ENCODE measurements at places on chromosomes 16 and 17.

GRCh38 chr16:52074133-52074532, 472.8 kb downstream of the TOX3 start:
- no peak for DNase-seq

GRCh38 chr17:81179861-81180260, 13.8 kb upstream of the AATK start:
- no peak for DNase-seq

DNA sequence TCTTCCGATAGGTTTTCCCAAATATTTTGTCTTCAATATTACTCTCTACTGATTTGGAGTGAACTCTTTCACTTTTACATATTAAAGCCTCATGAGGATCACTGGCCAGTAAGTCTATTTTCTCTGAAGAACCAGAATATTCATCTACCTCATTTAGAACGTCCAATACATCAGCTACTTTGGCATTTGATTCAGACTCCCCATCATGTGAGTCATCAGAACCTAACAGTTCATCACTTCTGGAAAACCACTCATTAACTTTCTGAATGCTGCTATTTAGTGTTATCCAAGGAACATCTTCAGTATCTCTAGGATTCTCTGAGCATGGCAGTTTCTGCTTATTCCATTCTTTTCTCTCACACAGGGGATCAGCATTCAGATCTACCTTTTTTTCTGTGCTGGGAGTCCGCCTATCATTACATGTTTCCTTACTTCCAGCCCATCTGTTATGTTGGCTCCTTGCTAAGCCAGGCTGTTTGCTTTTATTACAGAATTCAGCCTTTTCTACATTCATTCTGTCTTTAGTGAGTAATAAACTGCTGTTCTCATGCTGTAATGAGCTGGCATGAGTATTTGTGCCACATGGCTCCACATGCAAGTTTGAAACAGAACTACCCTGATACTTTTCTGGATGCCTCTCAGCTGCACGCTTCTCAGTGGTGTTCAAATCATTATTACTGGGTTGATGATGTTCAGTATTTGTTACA, 30.9 kb downstream of the BRCA1 start:
- DNase-seq, result no peak

DNA sequence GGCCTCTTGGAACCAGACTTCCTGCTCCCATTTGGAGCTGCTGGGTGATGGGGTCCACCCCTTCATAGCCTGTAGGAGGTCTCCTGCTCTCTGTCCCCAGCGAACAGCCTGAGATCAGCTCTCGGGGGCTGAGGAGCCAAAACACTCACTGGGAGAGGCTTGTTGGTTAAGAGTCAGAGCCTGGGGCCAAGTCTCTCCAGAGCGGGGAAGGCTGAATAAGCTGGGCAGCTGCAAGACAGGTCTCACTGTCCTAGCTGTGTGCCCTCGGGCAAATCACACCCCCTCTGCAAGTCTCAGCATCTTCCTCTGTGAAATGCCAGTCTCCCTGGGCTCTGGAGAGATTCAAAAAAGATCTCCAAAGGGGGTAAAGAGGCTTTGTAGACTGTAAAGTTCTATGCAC, 174.6 kb downstream of the WSCD1 start:
- DNase-seq, result no peak

DNA sequence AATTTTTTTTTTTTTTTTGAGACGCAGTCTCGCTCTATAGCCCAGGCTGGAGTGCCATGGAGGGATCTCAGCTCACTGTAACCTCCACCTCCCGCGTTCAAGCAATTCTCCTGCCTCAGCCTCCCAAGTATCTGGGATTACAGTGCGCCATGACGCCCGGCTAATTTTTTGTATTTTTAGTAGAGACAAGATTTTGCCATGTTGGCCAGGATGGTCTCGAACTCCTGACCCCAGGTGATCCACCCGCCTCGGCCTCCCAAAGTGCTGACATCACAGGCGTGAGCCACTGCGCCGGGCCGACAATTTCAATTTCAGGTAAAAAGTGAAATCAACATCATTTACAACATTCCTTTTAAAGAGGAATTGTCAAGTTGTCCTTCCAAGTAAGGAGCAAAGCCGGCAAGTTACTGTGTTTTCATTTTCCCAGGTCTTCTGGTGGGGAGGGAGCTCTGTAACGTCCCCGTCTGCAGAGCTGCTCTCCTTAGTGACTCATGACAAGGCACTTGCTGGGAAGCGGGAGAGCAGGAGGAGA, 873 bp downstream of the NPLOC4 start:
- peak; percentile 33 for DNase-seq

GRCh38 chr17:1720856-1721386, 3.6 kb upstream of the WDR81 start:
- peak; percentile 57 for DNase-seq

DNA sequence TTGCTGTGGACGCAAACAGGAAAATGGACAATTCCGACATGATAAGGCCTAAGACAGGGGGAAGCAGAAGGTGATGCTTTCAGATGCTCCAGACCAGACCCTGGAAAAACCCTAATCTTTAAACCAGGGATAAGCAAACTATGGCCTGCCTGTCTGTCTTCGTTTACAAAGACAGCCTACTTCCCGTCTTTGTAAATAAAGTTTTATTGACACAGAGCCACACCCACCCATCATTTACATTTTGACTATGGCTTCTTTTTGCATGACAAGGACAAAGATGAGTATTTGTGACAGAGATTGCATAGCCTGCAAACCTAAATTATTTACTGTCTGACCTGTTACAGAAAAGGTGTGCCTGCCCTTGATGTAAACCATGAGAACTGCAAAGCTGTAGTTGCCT, 177.9 kb downstream of the WSCD1 start:
- no peak for DNase-seq

DNA sequence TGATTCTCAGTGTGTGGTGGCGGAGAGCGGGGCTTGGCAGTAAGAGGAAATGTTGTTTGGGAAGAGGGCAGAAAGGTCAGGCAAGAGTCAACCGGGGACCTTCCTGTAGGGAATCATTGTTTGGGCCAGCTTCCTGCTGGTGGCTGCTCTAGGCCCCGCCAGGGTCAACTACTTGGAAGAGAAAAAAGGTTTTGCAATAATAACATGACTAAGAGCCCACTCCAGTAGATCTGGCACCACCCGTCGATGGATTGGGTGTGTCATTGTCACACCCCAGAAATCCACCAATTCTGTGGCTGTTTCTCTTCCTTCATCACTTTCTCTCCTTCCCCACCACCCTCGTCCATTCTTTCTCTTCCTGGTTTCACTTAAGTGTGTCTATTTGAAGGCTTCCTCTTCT, 4.2 kb upstream of the KRT24 start:
- DNase-seq, result peak; percentile 92

- DNase-seq, result no peak
Measured at GRCh38 chr17:13365331-13365730, 236.4 kb downstream of the HS3ST3A1 start.

DNA sequence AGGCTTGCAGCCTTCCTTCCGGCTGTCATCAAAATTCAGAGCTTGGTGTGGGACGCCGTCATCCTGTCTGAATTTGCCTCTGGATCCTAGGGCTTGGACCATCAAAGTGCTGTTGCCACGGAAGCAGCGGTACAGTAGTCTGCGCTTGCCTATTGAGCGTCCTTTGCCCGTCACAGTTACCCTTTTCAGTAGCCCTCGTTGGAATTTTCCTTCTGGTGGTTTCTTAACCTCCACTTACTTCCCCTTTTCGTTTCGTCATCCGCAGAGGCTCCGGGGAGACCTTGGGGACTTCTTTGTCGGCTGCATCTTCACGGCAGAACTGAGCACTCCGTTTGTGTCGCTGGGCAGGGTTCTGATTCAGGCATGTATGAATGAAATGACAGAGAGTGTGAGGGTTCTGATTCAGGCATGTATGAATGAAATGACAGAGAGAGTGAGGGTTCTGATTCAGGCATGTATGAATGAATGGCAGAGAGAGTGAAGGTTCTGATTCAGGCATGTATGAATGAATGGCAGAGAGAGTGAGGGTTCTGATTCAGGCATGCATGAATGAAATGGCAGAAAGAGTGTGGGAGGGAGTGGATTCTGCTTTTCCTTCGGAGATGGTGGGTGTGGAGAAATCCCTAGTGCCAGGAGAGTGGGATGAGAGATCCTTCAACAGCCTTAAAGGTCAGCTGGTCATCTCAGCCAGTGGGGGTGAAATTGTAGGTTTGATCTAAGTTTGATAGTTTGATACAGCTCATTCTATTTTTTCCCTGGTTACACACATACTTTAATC, 8.0 kb downstream of the TLCD3A start:
- DNase-seq, result no peak

GRCh38 chr17:55263569-55264277, 1.0 kb upstream of the HLF start:
- DNase-seq, result no peak

DNA sequence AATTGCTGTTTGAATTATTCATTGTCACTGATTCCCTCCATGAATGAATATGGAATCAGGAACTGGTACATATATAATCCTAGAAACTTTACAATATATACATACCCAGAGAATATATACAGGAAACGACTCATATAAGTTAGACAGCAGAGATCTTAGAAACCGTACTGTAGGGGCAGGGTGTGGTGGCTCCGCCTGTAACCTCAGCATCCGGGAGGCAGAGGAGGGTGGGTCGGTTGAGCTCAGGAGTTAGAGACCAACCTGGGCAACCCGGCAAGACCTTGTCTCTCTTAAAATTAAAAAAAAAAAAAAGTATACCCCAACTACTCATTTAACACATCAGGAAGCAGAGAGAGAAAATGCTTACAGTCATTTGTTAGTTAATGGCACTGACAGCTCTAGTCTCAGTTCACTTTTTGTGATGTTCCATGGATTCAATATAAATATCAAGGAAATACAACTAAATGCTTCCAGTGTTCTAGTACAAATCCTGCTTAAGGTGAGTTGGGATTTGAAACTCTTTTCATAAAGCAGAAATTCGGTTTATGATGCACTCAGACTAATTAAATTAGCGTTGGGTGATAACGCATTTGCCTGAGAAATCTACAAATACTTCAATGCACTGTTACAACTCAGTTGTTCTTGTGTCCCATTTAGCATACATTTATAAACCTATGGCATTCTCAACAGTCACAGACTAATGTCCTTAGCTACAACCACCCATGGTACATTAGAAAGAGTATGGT, 5.6 kb downstream of the GLG1 start:
- DNase-seq, result peak; percentile 30
